Activated T-cell treated with anti-CD3 and anti-CD28 coated beads, Interleukin-2, amount 50 U/mL, for 72 hours (primary cell): ENCODE measurements at places on chromosomes 7 and 10. TPM values are rescaled to one million over a fixed set of nuclear protein-coding genes. Genes with fewer than 3 reads are reported as not detected.

GRCh38 chr7:1531263-1531978 is 919 bp downstream of the MAFK start:
- H3K4me3 ChIP-seq = peak overlapping the region; percentile 92
- peaks cover 25% of the 10 kb centered on the region for H3K4me1 ChIP-seq
- H3K36me3 ChIP-seq = no peaks in the 10 kb centered on the region
- DNase-seq = peak; percentile 51

PLAC9 gene
- not detected for total RNA-seq

DNA sequence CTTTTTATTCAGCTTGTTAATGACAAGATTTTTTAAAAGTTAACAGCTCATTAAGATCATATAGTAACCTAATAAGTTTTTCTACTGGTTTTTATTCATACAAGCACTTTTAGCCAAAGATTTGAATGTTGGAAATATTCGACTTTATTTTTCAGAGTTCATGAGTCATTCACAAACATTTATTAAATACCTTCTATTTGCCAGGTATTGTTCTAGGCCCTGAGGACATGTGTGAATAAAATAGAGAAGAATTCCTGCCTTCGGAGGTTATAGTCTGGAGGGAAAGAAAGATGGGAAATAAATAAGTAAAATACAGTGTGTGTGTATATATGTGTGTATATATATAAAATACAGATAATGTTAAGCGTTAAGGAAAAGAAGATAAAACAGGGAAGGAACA is 31.5 kb downstream of the BTAF1 start:
- H3K4me1 ChIP-seq = no peaks in the 10 kb centered on the region
- DNase-seq = no peak
- H3K4me3 ChIP-seq = no peak overlapping the region
- no peak overlapping the region for H3K27ac ChIP-seq

HOXA2 gene
- not detected for total RNA-seq

NAT16 gene
- total RNA-seq = not detected

- no peak overlapping the region for H3K4me3 ChIP-seq
Measured at GRCh38 chr10:110153396-110153795, 54.0 kb upstream of the MXI1 start.

DNA sequence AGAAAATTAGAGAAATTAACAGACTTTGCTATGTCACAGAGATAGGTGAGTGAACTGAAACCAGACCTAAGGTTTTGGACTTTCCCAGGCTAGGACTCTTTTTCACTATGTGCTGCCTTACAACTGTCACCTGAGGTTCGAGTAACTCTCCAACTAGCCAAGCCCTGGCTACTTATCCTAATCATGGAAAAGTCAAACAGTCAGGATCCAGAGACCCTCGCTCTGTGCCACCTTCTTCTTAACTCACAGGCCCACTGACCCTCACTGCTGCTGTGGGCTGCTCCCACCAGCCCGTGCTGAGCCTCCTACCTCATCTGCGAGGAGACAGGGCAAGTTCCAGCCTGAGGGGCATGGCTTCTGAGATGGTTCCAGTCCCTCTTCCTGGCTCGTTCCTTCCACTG is 211.4 kb upstream of the KLF14 start:
- DNase-seq = no peak
- peak overlapping the region; percentile 98 for H3K27ac ChIP-seq
- no peaks in the 10 kb centered on the region for H3K27me3 ChIP-seq
- H3K36me3 ChIP-seq = peaks cover 66% of the 10 kb centered on the region
- peak overlapping the region; percentile 72 for H3K4me3 ChIP-seq
- H3K4me1 ChIP-seq = peaks cover 78% of the 10 kb centered on the region

DNA sequence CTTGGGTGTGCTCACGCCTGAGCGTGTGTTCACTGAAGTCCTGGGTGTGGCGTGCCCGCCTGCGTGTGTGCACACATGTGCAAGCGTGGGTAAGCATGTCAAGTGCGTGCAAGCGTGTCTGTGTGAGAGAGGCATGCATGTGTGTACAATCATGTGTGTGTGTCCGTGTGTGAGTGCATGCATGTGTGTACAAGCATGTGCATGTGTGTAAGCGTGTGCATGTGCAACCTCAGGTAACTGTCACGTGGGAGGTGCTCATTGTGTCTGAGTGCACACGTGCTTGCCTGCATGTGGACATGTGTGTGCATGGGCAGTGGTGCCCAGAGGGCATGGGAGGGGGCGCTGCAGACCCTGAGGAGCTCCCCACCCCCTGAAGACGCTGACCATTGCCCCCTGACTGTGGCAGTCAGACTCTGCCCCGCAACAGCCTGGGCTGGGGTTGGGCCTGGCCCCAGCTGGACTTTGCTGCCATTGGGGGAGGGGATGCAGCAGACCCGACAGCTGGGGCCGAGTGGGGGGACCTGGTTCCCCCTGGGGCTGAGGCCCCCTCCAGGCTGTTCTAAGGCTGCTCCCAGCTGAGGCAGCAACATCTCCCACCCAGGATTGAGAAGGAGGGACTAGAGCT is 88.1 kb downstream of the UNCX start:
- no peaks in the 10 kb centered on the region for H3K36me3 ChIP-seq
- no peaks in the 10 kb centered on the region for H3K27me3 ChIP-seq
- no peak overlapping the region for H3K4me3 ChIP-seq
- H3K4me1 ChIP-seq = no peaks in the 10 kb centered on the region

GRCh38 chr7:141575164-141575563 is 24.0 kb downstream of the AGK start:
- H3K4me3 ChIP-seq = no peak overlapping the region
- no peak overlapping the region for H3K27ac ChIP-seq
- peaks cover 46% of the 10 kb centered on the region for H3K36me3 ChIP-seq
- H3K27me3 ChIP-seq = no peaks in the 10 kb centered on the region
- DNase-seq = no peak
- peaks cover 20% of the 10 kb centered on the region for H3K4me1 ChIP-seq

STRIP2 gene
- 73.5 TPM for total RNA-seq

- H3K4me3 ChIP-seq = no peak overlapping the region
- DNase-seq = no peak
- H3K27ac ChIP-seq = no peak overlapping the region
- H3K27me3 ChIP-seq = no peaks in the 10 kb centered on the region
Measured at GRCh38 chr7:142871260-142872105, 14.1 kb downstream of the TRPV6 start.

- H3K4me3 ChIP-seq = no peak overlapping the region
- H3K4me1 ChIP-seq = no peaks in the 10 kb centered on the region
- H3K27me3 ChIP-seq = no peaks in the 10 kb centered on the region
- H3K27ac ChIP-seq = no peak overlapping the region
- no peak for DNase-seq
Measured at GRCh38 chr7:141280100-141280499, 206.2 kb downstream of the TMEM178B start.

C10orf67 gene
- total RNA-seq = 0.39 TPM

DNA sequence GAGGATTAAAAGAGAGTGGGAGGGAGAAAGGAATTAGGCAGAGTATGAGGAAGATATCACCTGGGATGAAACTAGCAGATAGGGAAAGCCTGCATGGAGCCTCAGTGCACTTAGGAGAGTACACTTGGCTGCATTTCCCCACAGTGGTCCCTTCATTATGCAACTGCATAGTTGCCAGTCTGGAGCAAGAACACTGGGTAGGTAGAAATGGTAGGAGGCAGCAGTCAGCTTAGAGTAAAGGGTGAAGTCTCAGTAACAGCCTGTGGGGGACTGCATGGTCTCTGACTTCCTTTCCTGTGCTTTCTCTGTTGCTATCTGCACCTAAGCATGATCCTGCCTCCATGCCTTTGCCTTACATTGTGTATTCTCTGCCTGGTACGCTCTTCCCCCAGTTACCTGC is 14.0 kb upstream of the PCGF5 start:
- peak overlapping the region; percentile 25 for H3K27ac ChIP-seq
- H3K4me3 ChIP-seq = peak overlapping the region; percentile 59
- H3K27me3 ChIP-seq = no peaks in the 10 kb centered on the region

- no peak overlapping the region for H3K27ac ChIP-seq
- peaks cover 3% of the 10 kb centered on the region for H3K36me3 ChIP-seq
- H3K4me3 ChIP-seq = no peak overlapping the region
- peaks cover 6% of the 10 kb centered on the region for H3K4me1 ChIP-seq
- no peaks in the 10 kb centered on the region for H3K27me3 ChIP-seq
Measured at GRCh38 chr10:84499846-84500245, 171.5 kb downstream of the CCSER2 start.

DNA sequence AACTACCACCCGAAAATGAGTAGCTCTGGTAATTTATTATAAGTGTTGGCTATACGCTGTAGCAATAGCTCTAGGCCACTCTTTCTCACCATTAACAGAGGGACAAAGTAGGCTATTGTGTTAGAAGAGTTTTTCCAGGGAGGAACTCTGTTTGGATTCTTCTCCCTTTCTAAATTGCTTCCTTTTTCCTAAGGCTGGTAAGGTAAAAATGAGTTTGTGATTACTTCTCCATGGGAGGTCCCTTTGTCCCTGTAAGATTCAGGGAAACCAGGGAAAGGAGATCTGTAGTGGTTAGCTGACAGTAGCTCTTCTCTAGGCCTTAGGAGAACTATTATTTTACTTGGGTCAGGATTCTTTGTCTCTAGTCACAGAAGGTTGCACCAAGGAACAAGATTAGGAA is 23.2 kb upstream of the SEMA3E start:
- H3K27ac ChIP-seq = no peak overlapping the region
- DNase-seq = no peak
